ENCODE measurements at places on chromosomes 3 and 15. TPM values are rescaled to one million over a fixed set of nuclear protein-coding genes. Genes with fewer than 3 reads are reported as not detected.

DGKG gene
- 4.4 TPM for total RNA-seq

CRABP1 gene
- total RNA-seq = not detected

FANCD2OS gene
- total RNA-seq = not detected

SAXO2 gene
- total RNA-seq = 1.1 TPM

TMEM158 gene
- 40.3 TPM for total RNA-seq

FBXO40 gene
- not detected for total RNA-seq

Measured in regular cardiac myocyte (primary cell).